ENCODE measurements at places on chromosomes 11 and 22.

GRCh38 chr11:60700689-60701468 is 1.5 kb downstream of the MS4A8 start:
- no peak for DNase-seq

DNA sequence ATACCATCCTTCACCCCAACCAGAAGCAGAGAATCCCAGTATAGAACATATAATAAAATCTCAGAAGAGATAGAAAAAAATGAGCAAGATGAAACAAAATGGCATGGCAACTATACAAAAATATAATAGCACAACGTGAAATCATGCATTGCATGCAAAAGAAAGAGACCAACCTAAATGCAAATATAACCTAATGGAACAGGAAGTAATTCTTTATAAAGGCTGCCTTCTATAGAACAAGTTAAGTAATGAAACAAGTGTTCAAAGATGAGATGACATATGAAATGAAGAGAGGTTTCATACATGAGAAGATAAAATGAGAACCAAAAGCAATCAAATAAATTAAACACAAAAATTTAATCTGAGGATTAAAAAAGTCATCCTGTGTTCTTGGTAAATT is 18.5 kb upstream of the ARHGAP20 start:
- no peak for DNase-seq

DNA sequence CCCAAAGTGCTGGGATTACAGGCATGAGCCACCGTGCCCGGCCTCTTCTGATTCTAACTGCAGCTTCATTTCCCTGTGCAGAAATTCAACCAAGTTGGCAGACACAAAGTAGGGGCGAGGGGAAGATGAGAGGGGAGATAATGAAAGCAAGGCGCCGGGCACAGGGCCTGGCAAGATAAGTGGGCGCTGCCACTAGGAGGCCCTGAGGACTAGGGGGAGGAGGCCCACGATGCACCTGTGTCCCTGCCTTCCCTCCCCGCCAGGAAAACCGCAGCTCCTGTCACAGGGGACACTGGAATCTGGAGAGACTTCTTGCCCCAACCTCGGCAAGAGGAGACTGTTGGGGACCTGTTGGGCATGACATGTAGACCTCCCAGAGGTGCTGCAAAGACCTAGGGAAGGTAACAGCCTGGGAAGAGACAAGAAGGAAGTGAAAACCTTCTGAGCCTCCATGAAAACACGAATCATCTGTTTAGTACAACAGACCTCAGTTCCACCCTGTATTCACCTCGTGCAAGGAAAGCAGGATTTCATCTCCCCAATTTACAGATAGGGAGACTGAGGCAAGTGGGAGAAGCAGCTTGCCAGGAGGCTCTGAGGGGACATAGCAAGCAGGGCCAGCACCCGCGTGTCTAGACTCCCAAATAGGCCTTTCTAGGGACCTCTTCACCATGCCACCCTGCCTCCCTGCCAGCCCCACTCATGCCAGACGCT is 3.1 kb upstream of the LGALS1 start:
- DNase-seq, result no peak

DNA sequence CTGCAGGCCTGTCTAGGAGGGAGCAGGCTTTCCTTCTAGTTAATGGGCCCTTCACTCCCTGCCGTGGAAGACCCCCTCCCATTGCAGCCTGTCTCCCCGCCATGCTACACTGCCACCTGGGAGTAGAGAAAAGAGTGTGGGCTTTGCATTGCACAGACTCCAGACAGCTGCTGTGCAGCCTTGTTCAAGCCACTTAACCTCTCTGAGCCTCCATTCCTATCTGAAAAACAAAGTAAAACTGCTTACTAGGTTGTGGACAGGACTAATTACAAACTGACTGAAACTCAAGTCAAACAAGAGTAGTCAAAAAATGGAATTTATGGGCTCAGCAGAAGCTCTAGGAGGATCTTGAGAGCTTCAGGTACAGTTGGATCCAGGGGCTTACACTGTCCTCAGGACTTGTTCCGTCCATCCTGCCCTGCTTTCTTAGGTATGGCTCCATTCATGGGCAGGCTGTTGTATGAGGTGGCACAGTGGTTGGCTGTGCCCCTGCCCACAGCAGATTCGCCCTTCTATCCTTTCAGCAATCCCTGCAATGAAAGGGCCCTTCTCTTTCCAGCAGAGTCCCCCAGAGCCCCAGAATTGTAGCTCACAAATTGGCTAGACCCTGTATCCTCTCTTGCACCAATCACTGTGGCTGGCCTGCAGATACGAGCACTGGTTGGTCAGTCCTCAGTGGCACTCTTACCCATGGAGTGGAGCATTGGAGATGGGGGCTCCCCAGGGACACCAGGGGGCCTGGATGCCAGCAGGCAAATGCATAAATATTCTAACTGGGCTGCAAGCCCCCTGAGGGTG is 19.6 kb downstream of the PRDM11 start:
- DNase-seq, result no peak

GRCh38 chr22:10741210-10741609 is 4786.8 kb upstream of the OR11H1 start:
- DNase-seq, result no peak

DNA sequence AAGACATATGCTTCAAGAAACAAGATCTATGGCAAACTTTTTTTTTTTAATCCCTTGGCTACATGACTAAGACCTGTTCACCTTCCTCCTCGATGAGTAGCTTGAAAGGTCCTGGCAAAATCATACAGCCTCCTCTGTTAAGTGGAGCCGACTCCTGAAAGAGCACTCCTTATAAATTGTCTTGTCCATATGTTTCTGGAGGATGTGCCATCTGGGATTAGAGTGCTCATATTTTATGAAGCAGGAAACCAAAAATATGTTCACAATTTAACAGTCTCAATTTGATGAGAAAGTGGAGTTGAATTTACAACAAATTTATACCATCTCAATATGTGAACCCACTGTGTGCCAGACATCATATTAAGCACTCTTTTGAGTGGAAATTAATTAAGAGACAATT is 912.1 kb upstream of the FAT3 start:
- no peak for DNase-seq

DNA sequence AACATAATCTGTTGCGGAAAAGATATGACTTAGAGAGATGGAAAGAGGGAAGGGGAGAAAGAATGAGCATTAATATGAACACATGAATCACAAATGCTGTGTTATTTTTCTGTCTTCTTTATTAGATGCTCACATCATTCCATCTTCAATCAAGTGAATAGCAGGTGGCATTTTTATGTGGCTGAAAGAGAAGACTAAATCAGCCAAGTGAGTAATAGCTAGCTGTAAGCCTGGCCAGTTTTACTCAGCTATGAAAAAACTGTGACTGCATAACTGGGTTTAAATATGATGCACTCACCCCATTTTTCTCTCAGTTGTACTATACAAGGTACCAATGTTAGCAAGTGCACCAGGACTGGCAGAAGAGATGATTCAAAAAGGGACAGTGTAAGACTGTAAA is 571.1 kb downstream of the JRKL start:
- DNase-seq, result no peak

DNA sequence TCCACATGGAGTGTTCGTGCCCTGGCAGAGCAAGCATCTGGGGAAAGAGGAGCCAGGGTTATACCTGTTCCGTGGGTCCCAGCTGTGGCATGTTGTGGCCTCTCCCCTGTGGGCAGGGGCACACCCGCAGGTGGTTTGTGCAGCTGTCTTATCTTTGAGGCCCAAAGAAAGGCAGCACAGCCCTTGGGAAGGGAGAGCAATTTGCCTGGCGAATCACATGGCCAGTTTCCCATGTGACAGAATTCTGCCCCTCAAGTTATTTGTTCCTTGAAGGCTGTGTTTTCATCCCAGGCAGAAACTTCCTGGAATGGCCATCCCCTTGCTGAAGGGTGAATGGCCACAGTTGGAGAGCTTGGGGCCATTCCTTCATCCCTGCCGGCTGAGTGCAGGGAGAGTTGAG is 16.4 kb upstream of the COX8A start:
- no peak for DNase-seq

DNA sequence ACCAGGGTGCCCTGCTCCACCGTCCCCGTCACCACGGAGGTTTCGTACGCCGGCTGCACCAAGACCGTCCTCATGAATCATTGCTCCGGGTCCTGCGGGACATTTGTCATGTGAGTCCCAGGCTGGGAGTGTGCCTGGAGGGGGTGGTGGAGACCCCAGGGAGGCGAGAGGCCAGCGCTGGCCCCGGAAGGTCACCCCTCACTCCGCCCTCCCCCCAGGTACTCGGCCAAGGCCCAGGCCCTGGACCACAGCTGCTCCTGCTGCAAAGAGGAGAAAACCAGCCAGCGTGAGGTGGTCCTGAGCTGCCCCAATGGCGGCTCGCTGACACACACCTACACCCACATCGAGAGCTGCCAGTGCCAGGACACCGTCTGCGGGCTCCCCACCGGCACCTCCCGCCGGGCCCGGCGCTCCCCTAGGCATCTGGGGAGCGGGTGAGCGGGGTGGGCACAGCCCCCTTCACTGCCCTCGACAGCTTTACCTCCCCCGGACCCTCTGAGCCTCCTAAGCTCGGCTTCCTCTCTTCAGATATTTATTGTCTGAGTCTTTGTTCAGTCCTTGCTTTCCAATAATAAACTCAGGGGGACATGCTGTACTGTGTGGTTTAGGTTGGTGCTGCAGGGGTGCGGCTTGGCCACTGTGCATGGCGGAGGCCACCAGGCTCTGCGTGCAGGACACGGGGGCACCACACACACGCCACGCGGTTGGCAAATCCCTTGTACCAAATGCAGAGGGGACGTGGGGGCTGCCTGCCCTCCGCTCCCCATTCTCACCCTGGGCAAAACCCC is 35.4 kb downstream of the MUC2 start:
- no peak for DNase-seq

- DNase-seq, result no peak
These were observed 104.3 kb downstream of the BCR start for GRCh38 chr22:23284504-23285033.

DNA sequence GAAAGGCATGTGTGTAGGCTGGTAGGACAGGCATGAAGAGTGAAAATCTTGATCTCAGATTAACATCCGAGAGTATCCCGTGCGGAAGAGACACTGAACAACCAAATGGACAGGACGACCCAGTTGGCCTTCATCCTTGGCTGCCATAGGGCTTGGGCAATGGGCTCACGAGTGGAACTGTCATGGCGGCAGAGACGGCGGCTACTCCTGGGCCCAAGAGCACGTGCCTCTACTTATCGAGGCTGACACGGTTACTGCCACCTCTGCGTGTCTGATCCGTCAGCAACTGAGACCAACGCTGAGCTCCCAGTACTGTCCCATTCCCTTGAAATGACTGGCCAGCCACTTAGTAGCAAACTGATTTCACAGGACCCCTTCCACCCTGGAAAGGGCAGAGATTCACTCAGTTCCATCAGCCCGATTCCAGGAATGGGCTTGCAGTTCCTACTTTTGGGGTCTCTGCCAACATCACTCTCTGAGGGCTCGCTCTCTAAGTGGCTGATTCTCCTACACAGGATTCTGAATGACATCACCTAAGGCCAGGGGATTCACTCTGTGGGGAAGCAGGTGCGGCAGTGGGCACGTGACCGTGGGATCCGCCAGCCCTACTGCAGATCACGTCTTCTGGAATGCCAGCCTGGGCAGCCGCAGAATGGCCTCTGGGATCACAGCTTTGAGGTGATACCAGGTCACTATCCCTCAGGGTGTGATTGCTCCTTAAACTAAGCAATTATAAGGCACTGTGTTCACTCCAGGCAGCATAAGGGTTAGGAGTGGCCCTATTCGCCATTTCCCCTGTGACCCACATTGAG is 97.8 kb downstream of the RPS6KA4 start:
- DNase-seq, result no peak

DNA sequence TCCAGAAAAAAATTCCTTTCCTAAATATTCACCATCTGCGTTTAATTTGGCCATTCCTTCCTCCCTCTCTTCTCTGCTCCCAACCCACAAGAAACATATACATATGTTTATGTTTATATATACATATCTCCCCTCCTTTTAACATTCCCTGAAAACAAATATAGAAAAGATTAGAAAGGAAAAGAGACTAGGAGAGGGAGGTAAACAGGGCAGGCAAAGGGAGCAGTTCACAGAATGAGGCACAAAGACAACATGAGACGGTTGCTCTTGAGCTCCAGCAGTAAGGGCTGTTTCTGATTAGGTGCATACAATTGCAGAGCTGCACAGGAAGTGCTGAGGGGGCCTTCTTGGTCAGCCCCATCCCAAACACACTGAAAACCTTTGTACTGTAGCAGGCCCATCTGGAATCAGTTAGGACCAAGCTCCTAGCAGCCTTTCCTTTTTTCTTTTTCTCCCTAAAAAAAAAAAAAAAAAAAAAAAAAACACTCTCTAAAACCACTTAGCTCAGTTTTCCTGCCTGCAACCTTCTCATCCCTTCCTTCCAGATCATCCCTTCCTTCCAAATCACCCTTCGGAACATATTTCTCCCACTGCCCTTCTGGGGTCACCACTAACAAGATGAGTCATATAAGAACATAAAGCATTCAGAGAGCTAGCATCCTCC is 57.0 kb downstream of the RBFOX2 start:
- no peak for DNase-seq

GRCh38 chr11:94776351-94777321 is 8.5 kb downstream of the AMOTL1 start:
- DNase-seq, result no peak

DNA sequence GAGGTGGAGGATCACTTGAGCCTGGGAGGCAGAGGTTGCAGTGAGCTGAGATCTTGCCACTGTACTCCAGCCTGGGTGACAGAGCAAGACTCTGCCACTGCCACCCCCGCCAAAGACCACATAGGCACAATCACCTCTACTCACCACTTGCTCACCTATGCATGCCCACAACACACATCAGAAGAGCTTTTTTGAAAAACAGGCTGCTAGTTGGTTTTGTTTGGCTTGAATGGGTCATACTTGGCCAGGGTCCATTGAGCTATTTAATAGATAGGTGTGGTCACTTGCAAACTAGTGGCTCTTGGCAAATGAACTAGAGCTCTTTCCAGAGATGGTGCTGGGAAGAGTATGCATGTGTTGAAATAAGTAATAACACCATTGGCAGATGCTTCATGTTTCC is 80.1 kb downstream of the EMSY start:
- DNase-seq, result no peak

DNA sequence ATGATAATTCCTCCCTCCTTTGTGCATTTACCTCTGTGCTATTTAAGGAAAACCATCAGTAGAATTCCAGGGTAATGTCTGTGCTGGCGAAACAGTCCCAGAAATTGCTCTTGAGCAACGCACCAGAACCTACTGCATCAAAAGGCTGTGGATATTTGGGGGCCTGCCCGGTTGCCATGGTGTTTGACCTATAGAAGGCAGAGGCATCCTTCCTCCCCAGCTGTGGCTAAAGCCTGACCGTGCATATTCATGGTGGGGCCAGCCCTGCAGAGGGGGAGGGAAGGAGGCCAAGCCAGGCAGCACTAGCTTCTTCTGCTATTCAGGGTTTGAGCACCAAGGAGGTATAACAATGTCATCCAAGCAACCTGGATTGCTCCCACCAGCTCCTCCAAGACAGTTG is 215.0 kb upstream of the E2F8 start:
- DNase-seq, result no peak

Data from stimulated activated CD8-positive, alpha-beta memory T cell treated with anti-CD3 and anti-CD28 coated beads, Interleukin-7, amount 100 ng/mL, for 48 hours (primary cell).